ENCODE measurements at places on chromosomes 13 and 19.

DNA sequence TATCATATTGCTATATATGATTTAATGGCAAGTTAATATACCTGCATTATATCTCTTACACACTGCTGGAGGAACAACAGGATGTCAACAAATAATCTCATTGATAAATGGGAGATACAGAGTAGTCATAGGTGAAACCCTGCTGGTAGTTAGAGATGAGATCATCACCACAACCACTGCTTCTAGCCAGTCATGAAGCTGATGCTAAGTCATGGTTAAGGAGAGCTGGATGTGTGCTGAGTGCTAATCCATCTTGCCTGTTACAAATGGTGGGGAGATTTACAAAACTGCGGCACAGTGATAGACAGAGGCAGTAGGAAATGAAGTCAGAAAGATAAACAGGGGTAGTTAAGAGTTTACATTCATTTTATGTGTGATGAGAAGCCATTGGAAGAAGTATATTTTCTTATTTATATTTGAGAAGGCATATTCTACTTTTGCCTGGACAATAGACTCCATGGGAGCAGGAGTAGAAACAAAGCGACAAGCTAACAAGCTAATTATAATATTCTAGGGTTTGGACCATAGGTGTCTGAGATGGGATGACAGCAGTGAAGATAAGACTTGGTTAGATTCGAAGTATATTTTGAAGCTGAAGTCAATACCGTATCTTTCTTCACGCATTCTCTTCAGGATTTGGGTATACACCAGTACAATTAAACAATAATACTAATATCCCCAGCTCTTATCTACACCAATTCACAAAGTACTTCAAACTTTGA is 78.0 kb upstream of the TRPC4 start:
- no peak for DNase-seq

DNA sequence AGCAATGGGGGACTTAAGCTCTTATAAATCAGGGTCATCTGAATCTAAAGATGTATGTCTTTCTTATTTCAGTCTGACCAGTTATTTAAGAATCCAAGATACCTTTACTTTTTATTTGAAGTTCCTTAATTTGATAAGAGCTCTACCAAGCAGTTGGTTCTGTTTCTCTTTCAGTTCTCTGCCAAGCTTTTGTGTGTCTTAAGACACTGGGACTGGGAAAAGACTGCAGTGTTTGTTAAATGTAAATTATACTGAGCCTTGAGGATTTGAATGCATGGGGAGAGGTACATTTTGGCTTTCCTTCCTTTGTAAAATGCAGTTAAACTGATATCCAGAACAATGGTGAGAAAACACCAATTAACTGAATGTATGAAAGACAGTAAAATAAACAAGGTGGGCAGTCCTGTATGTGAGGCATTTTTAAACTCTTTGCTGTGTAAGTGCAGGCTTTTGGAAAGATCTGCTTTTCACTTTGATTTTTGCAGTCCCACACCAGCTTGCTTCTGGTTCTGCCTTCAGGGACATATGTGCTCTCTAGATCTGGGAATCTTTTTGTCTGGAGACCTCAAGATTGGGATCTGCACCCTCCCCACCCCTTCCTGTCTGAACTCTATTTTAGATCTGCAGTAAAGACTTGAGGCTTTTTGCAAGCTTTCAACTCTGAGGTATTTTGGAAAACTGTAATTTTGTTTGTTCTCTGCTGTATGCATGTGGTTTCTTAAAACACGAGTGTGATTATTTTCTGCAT is 77.6 kb downstream of the LRCH1 start:
- no peak for DNase-seq

DNA sequence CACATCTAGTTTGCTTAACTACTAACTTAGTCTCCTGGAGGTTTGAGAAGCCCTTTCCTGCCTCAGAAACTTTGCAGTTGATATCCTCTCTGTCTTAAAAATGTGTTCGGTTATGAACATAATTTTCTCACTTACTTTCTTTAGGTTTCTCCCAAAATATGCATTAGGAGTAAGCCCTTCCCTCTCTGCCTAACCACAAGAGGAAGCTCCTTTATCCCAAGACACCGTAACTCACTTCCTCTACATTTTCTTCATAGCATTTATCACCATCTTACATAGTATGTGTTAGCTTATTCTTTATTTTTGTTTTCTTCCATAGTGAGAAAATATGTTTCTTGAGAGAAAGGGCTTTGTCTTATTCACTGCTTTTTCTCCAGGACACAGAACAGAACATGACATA is 952.5 kb upstream of the ATXN8OS start:
- DNase-seq: no peak

- no peak for DNase-seq
Observed at GRCh38 chr19:3346677-3347353, 19.6 kb upstream of the NFIC start.

GRCh38 chr19:2251106-2252054 is 2.3 kb downstream of the AMH start:
- DNase-seq: no peak

DNA sequence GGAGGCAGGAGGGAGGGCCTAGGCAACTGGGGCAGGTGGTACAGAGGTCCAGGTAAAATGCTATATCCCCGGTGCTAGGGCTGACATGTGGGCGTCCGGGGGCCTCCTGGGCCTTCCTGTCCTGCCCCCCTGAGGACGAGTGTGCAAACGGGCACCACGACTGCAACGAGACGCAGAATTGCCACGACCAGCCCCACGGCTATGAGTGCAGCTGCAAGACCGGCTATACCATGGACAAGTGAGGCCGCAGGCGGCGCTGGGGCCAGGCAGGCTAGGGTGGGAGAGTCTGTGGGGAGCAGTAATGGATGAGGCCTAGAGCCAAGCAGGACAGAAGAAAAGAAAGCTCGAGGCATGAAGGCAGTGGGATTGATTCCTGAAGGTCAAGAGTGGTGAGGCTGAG is 21.3 kb downstream of the CNFN start:
- no peak for DNase-seq

Measured in GM04504 (cell line).